ENCODE measurements at places on chromosomes 7 and 10.

GRCh38 chr7:41693150-41693997 is 9.5 kb downstream of the INHBA start:
- no peak for DNase-seq

GRCh38 chr10:125034675-125035074 is 92.8 kb downstream of the ZRANB1 start:
- DNase-seq, result no peak

DNA sequence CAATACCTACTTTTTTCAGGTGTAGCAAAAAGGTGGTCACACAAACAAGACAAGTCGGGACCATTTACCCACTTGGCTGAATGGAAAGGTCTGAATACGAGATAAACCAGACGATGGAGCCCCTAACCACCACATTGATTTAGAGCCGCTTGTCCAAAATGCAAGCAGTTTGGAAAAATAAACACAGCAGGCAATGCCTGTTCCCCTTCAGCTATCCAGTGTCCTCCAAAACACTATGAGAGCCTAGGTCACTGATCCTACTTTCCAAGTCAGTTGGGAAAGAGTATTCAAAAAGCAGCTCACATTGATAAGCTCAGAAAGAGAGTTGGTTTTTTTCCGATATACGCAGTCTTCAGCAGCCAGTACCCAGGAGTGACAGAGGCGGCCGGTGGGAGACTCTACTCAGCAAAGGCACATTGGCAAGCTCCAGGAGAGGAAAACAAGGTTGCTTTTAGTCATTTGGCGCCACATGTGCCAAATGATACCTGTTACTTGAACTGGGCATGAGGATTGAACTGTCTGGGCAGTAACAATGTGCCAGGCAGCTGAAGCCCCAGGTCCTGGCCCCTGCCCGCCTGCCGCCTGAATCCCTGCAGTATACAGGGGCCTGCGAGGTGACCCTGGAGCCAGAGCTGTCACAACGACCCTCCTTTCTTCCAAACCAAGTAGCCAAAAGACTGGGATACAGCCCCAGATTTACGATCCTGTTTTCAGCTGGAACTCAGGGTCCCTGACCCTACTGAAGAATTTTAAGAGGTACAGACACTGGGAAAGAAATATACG is 109.8 kb downstream of the PIP4K2A start:
- no peak for DNase-seq

DNA sequence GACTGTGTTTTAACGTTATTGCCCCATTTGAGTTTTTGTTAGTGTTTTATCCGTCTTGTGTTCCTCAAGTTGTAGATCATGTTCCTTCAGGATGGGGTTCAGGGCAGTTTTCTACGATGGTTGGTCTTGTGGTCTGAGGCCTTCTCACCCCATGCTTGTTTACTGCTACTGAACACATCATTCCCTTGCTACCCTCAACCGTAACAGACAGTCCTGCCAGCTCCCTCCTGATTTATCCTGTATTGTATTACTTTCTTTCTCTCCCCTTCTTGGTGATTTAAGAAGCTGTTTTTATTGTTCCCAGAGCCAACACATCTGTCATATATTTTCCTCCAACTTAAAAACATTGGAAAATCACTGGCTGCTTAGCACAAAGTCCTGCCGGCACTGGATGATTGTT is 719.8 kb downstream of the INHBA start:
- no peak for DNase-seq

DNA sequence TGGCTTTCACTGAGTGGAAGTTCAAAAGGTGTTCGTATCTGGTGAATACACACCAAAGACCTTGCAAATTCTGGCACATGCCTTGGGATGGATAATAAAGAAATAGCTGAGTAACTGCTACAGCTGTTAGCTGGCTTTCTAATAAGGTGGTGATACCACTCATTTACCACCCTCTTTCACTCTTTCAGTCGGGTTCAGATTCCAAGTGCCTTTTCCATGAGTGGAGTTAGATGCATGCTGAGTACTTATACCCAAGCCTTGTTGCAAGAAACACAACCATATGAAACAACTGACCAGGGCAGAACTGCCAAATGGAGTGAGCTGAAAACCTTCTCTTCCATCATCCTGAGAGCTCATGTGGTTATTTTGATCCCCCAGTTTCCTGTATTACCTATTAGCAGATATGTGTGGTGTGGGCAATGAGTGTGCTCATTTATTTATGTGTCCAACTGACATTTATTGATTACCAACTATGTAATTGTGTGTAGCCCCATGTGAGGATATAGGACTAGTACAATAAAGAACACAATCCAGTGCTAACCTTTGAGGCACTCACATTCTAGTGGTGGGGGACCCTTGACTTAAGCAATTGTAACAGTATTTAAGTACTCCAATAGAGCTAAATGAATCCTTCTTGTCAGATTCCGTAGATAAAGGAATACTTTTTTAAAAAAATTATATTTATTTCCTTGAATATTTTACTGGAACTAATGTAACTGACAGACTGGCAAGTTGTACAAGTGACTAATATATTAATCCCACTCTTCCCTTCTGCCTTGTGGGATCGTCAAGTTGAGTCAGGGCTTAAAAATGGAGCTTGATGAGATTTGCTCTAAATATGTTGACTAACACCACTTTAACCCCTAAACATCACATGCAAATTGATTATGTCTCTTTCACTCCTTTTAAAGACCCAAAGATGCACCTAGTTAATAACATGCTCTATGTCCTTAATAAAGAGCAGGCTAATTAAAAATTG is 124.7 kb downstream of the ARID5B start:
- DNase-seq, result no peak

- no peak for DNase-seq
Observed at GRCh38 chr7:81519886-81520285, 250.0 kb downstream of the HGF start.

GRCh38 chr10:72274213-72274729 is 547 bp downstream of the DDIT4 start:
- no peak for DNase-seq

GRCh38 chr7:770741-771166 is 43.7 kb upstream of the PRKAR1B start:
- peak; percentile 70 for DNase-seq

GRCh38 chr7:35725280-35725680 is 30.3 kb upstream of the HERPUD2 start:
- DNase-seq, result no peak

DNA sequence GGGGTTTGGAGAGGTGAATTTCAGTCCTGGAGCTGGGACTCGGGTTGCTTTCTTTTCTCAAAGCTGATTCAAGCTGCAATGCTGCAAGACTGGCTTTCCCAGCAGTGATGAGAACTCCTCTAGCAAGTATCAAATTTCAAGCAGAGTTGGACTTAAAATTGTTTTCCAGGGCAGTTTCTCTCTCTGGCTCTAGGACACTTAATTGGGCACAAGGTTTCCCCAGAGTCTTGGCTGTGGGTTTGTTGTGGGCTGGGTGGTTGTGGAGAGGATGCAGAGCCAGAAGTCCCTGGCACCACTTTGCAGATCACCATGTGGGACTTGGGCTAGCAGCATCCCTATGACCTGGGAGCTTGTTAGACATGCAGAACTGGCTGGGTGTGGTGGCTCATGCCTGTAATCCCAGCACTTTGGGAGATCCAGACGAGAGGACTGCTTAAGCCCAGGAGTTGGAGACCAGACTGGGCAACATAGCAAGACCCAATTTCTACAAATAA is 16.8 kb downstream of the AKR1B15 start:
- no peak for DNase-seq

DNA sequence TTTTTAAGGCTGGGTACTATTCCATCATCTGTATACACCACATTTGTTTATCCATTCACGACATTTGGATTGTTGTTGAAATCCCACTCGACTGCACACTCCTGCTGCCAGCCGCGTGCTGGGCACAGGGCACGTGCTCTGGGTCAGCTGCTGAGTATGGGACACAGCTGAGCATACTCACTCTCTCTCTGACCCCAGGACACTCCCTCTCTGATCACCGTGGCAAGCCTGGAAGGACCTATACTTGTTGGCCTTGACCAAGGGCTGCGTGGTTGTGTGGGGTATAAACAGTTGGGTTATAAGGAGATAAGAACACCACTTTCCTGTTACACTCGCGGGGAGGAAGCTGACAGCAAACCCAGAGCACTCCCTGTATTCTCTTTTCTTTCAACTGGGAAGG is 153.0 kb upstream of the RHEB start:
- no peak for DNase-seq

GRCh38 chr7:48173313-48173712 is 2.1 kb downstream of the ABCA13 start:
- DNase-seq, result no peak

- DNase-seq, result no peak
Observed at GRCh38 chr10:32317795-32318357, 29.1 kb downstream of the EPC1 start.

DNA sequence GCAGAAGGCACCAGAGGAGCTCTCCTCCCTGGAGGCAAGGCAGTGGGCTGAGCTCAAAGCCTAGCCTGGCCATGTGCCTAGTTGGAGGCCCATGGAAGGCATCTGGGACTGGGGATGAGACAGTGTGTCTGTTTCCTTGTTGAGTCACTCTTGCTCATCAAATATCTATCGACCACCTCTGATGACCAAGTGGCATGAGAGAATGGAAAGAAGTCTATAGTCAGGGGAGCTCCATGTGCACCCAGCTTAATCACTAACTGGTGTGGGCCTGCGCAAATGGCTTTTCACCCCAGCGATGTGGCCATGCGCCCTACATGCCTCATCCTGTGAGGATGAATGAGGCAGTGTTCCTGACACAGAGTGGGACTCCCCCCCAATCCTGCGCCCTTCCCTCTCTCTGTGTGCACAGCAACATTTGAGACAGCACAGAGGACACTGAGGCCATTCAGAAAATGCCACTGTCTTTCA is 229.9 kb downstream of the RPS24 start:
- DNase-seq, result no peak

GRCh38 chr10:76621886-76622620 is 1015.6 kb downstream of the KCNMA1 start:
- no peak for DNase-seq

GRCh38 chr10:34716234-34716633 is 98.9 kb downstream of the PARD3 start:
- no peak for DNase-seq

GRCh38 chr7:39664057-39664456 is 40.7 kb downstream of the RALA start:
- DNase-seq, result no peak

DNA sequence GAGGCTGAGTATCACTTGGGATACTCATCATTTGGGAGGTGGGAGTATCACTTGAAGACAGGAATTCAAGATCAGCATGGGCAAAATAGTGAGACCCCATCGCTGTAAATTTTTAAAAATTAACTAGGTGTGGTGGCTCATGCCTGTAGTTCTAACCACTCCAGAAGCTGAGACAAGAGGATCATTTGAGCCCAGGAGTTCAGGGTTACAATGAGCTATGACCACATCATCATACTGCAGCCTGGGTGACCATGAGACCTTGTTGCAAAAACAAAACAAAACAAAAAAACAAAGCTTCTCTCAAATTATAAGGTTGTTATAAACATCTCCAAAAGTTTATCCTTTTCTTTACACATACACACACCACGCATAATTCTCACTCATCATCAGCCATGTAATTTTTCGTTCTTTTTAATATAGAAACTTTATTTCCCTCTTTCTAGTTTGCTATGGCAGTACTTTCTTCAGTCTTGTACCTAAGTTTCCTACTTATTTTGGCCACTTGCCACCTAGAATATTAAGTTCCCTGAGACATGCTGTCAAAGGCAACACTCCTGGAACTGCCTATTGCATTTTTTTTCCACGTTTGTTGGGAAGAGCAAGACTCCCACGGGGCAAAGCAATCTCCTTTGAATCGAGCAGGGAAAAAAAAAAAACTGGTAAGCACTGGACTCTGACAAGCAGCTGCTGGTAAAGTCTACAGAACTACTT is 37.1 kb downstream of the SKIDA1 start:
- DNase-seq, result no peak

All from HuH-7 (cell line).